ENCODE measurements at places on chromosomes 7 and 10. TPM values are rescaled to one million over a fixed set of nuclear protein-coding genes. Genes with fewer than 3 reads are reported as not detected.

DNA sequence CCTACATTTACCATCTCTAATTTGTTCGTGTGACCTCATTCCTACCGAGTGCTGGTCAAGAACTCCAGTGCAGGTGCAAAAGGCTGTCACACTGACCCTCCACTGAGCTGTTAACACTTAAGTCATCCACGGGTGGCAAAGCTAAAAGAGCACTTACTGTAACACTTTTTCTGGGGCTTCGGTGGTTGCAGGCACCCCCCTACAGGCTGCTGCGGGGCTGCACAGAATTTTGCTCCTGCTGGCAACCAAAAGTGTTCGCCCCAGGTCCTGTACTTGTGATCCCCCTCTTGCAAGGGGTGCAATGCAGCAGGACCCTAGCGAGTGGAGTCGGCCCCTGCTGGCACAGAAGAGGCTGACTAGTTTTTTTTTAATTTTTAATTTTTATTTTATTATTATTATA is 298.9 kb upstream of the CNTNAP2 start:
- DNase-seq, result no peak

DNA sequence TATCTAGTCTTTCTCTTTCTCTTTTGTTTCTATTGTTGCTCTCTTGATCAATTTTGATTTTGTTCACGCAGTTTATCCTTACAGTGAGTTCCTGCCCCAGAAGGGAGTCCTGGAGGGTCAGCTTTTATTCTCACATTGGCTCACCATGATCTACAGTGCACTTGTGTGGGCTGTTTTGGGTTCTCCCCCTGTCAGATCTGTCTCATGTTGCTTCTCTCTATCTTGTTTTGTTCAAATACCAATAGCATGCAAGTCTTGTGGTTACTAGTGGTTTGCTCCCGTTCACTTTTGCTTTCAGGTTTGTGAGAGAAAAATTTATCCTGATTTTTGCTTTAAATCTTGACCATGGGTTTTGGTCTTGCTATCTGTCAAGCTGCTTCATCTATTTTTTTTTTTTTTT is 74.3 kb downstream of the PTN start:
- no peak for DNase-seq

ALOX5 gene
- total RNA-seq, result 9.7 TPM

PLEKHS1 gene
- total RNA-seq, result not detected
